Aorta (tissue), 5 donors: ENCODE measurements at places on chromosomes 7 and 10.

DNA sequence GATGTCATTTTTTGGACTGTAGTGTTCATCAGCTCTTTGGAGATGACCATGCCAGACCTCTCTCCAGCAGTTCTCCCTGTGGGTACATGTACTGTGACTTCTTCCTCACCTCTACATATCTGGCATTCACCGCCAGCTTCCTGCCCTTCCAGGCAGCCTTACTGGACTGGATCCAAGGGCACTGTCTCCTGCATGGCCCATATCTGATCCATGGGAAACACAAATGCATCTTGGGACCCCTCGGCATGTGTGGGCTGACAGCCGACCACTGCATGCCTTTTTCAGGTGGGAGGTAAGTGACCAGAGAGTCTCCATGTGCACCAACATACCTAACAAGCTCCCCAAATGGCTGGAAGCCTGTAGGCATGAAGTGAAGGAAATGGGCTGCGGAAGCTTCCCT is 3.9 kb upstream of the BLVRA start:
- no peak for DNase-seq

GRCh38 chr7:45593121-45593541 is 19.0 kb downstream of the ADCY1 start:
- no peak for DNase-seq

- no peak for DNase-seq
Observed at GRCh38 chr10:28997734-28998133, 291.1 kb upstream of the LYZL1 start.

GRCh38 chr10:70830164-70830563 is 14.4 kb downstream of the SGPL1 start:
- DNase-seq: no peak
